OCI-LY7 (cell line): ENCODE measurements at places on chromosomes 7 and 10. TPM values are rescaled to one million over a fixed set of nuclear protein-coding genes. Genes with fewer than 3 reads are reported as not detected.

SLC29A4 gene
- total RNA-seq = 0.44 and 0.67 TPM in 2 replicates

NRG3 gene
- not detected in 2 replicates for total RNA-seq

ASAH2 gene
- not detected in 2 replicates for total RNA-seq

GLI3 gene
- total RNA-seq = not detected in 2 replicates

PRXL2A gene
- total RNA-seq = not detected in 2 replicates

MYO1G gene
- total RNA-seq = 74.7 and 87.3 TPM in 2 replicates

GBX1 gene
- total RNA-seq = not detected in 2 replicates

CCDC3 gene
- total RNA-seq = not detected in 2 replicates

CALHM3 gene
- not detected in 2 replicates for total RNA-seq

SFTPA1 gene
- total RNA-seq = not detected in 2 replicates

HOXA6 gene
- 10.2 and 12.0 TPM in 2 replicates for total RNA-seq

CCL24 gene
- total RNA-seq = not detected in 2 replicates

PTPRZ1 gene
- total RNA-seq = not detected in 2 replicates

CRHR2 gene
- not detected in 2 replicates for total RNA-seq

SFXN2 gene
- total RNA-seq = 43.0 and 45.1 TPM in 2 replicates

ARMC10 gene
- 33.4 and 36.3 TPM in 2 replicates for total RNA-seq

SPRN gene
- total RNA-seq = not detected in 2 replicates

OR2A42 gene
- not detected in 2 replicates for total RNA-seq

CALCR gene
- not detected in 2 replicates for total RNA-seq

SMO gene
- 0.17 and 0.22 TPM in 2 replicates for total RNA-seq

CPA4 gene
- not detected in 2 replicates for total RNA-seq
